Activated CD8-positive, alpha-beta T cell treated with anti-CD3 and anti-CD28 coated beads for 36 hours (primary cell): ENCODE measurements at places on chromosomes 4 and X. TPM values are rescaled to one million over a fixed set of nuclear protein-coding genes. Genes with fewer than 3 reads are reported as not detected.

Gene TAPT1
- 35.5 TPM for total RNA-seq

Gene PTPN13
- 0.27 TPM for total RNA-seq

GRCh38 chr4:147739239-147739823 is 7.4 kb downstream of the ARHGAP10 start:
- no peaks in the 10 kb centered on the region for H3K36me3 ChIP-seq
- H3K27ac ChIP-seq: no peak overlapping the region
- no peak for DNase-seq
- no peaks in the 10 kb centered on the region for H3K27me3 ChIP-seq

Gene CHRDL1
- total RNA-seq: not detected

DNA sequence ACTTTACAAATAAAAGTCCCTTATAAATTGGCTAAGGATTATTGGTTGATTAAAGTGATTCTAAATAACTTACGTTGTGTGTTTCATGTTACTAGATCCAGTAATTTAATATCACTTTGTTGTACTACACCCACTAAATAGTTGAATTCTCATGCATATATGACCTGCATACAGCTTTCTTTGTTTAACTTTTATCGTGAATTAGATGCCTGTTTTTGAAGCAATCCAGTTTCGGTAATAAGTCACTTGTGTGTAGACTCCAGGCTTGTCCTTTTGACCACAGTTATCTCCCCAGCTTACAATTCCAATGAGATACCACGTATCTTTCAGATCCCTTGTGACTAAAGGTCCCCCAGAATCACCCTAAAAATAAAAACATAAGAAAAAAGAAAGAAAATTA is 27.3 kb upstream of the TMPRSS11D start:
- H3K27ac ChIP-seq: no peak overlapping the region
- DNase-seq: no peak
- H3K4me3 ChIP-seq: no peak overlapping the region
- no peaks in the 10 kb centered on the region for H3K4me1 ChIP-seq
- H3K27me3 ChIP-seq: peaks cover 3% of the 10 kb centered on the region
- no peaks in the 10 kb centered on the region for H3K36me3 ChIP-seq

GRCh38 chrX:10505726-10506125 is 114.7 kb downstream of the MID1 start:
- no peaks in the 10 kb centered on the region for H3K27me3 ChIP-seq
- H3K27ac ChIP-seq: no peak overlapping the region
- H3K36me3 ChIP-seq: no peaks in the 10 kb centered on the region
- H3K4me1 ChIP-seq: no peaks in the 10 kb centered on the region
- no peak for DNase-seq
- no peak overlapping the region for H3K4me3 ChIP-seq

- no peak overlapping the region for H3K4me3 ChIP-seq
- H3K36me3 ChIP-seq: no peaks in the 10 kb centered on the region
- H3K4me1 ChIP-seq: no peaks in the 10 kb centered on the region
Observed at GRCh38 chr4:945274-946102, 13.2 kb downstream of the TMEM175 start.

GRCh38 chr4:41069838-41070237 is 144.5 kb downstream of the APBB2 start:
- no peak overlapping the region for H3K27ac ChIP-seq
- no peaks in the 10 kb centered on the region for H3K4me1 ChIP-seq
- no peak overlapping the region for H3K4me3 ChIP-seq
- peaks cover under 1% of the 10 kb centered on the region for H3K27me3 ChIP-seq
- H3K36me3 ChIP-seq: no peaks in the 10 kb centered on the region

Gene FGD1
- 0.07 TPM for total RNA-seq

DNA sequence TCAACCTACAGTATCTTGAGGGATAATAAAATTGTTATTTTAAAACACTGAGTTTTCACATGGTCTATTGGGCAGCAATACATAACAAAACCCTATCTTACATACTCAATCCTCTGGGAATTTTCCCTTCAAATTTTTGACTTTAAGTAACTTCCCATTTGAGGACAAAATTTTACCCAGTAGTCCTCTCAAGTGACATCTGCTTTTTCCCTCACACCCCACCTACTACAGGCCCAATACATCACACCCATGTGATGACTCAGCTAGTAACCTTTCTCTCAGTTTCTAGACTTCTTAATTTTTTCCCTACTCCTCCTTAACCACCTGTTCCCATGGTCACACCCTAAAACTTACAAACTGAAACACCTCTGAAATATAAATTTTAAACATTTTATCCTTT is 12.2 kb upstream of the RAP1GDS1 start:
- no peak for DNase-seq
- H3K4me1 ChIP-seq: peaks cover 16% of the 10 kb centered on the region

Gene VEGFD
- total RNA-seq: not detected

Gene NOX1
- total RNA-seq: not detected

DNA sequence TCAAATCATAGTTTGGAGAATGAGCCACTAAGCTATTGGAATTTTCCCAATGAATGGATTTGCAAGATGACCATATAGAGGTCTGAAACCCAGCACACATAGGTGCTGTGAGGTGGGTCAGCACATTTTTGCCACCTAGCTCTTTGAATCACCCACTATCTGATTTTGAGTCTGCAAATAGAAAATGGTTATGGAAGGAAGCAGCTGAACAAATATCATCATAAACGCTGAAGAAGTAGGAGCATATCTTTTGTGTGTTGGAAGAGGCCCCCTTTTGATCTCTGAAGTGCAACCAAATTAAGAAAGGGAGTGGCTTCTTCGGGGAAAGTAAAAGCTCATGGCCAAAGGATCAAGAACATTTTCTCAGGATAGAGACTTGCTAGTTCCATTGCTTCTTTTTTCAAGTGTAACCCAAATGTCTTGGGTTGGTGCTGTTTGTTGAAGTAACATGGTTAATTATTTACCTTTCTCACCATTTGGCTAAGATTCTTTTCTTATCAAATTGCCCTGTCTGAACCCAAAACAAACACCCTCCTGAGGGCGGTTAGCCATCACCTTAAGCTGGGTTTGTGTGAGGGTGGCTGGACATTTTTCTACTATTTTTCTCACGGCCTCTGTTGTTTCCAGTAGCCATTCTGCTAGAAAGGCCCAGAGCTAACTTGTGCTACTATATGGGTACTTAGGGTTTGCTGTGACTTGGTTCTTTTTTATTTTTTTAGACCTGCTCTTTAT is 18.4 kb upstream of the SORBS2 start:
- no peaks in the 10 kb centered on the region for H3K4me1 ChIP-seq
- H3K27me3 ChIP-seq: peaks cover 4% of the 10 kb centered on the region
- H3K4me3 ChIP-seq: no peak overlapping the region
- no peak overlapping the region for H3K27ac ChIP-seq

DNA sequence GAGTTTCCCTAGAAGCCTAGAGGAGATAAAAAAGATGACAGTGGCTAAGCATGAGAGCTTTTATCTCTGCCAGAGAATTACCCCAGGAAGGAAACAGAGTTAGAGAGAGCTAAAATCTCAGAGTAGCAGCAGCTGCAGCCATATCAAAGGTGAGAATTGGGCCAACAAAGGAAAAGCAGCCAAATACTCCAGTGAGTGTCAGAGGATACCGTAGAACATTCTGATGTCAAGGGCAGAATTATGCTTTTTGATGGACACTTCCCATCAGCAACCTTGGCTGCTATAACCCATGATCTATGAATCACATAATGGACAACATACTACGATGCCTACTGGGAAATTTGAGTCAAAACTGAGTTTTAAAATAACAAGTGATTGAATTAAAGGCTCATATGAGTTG is 405.8 kb upstream of the CPEB2 start:
- H3K27ac ChIP-seq: no peak overlapping the region
- no peaks in the 10 kb centered on the region for H3K4me1 ChIP-seq
- H3K36me3 ChIP-seq: no peaks in the 10 kb centered on the region
- H3K27me3 ChIP-seq: no peaks in the 10 kb centered on the region
- no peak overlapping the region for H3K4me3 ChIP-seq
- DNase-seq: no peak

- H3K4me1 ChIP-seq: no peaks in the 10 kb centered on the region
- no peak overlapping the region for H3K27ac ChIP-seq
Observed at GRCh38 chrX:7704205-7704604, 138.8 kb upstream of the VCX start.

Gene SLITRK2
- total RNA-seq: not detected

GRCh38 chr4:77453911-77454310 is 151.7 kb upstream of the CXCL13 start:
- no peak for DNase-seq
- H3K4me1 ChIP-seq: no peaks in the 10 kb centered on the region
- H3K27me3 ChIP-seq: peaks cover 3% of the 10 kb centered on the region
- no peak overlapping the region for H3K27ac ChIP-seq
- H3K36me3 ChIP-seq: no peaks in the 10 kb centered on the region
- H3K4me3 ChIP-seq: no peak overlapping the region

DNA sequence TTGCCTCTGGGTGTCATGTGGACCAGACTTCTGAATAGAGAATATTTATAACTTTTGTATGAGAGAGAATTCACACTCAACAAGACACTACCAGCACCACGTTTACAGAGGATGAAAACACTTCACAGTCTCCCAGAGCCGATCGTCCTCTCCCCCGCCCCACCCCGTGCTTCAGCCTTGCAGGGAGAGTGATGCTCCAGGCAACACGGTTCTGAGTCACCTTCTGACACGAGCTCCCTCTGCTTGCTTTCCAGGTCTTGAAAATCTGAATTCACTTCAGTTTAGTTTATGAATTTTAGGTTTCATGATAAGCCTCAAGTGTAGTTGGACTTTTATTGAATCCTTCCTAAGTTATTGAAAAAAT is 59.8 kb downstream of the CPLX1 start:
- H3K36me3 ChIP-seq: peaks cover 63% of the 10 kb centered on the region
- H3K27me3 ChIP-seq: no peaks in the 10 kb centered on the region
- no peak overlapping the region for H3K4me3 ChIP-seq
- H3K4me1 ChIP-seq: peaks cover 17% of the 10 kb centered on the region
- no peak for DNase-seq

GRCh38 chr4:1045595-1046201 is 34.3 kb downstream of the FGFRL1 start:
- H3K4me1 ChIP-seq: peaks cover 5% of the 10 kb centered on the region
- H3K27ac ChIP-seq: no peak overlapping the region
- no peaks in the 10 kb centered on the region for H3K36me3 ChIP-seq
- H3K4me3 ChIP-seq: no peak overlapping the region
- H3K27me3 ChIP-seq: peaks cover 32% of the 10 kb centered on the region
- no peak for DNase-seq

DNA sequence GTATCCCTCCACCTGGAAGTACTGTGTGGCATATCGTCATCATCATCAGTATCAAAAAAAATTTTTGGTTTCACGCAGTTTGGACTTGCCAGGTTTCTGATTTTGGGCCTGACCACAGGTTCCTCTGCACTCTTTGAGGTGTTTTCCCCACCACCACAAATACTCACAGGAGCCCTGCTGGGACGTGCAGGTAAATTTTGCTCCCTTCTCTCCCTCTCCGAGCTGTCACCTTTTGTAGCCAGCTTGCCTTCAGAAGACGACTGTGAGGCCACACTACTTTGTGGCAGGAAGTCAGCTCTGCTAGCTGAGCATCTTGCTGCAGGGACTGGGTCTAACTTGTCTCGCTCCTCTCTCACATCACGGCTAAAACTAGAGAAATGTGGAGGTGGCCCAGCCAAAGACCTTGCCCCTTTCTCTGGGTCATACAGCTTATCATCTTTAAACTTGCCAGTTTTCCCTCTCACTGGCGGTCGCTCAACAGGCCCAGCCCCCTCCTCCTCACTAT is 2.8 kb downstream of the PJA1 start:
- H3K36me3 ChIP-seq: peaks cover 20% of the 10 kb centered on the region
- no peak overlapping the region for H3K4me3 ChIP-seq
- H3K4me1 ChIP-seq: peaks cover 37% of the 10 kb centered on the region
- DNase-seq: peak; percentile 6
- H3K27ac ChIP-seq: peak overlapping the region; percentile 67
- no peaks in the 10 kb centered on the region for H3K27me3 ChIP-seq

- H3K4me3 ChIP-seq: peak overlapping the region; percentile 91
- no peak overlapping the region for H3K27ac ChIP-seq
- H3K27me3 ChIP-seq: no peaks in the 10 kb centered on the region
- no peak for DNase-seq
- peaks cover 62% of the 10 kb centered on the region for H3K4me1 ChIP-seq
- H3K36me3 ChIP-seq: peaks cover 8% of the 10 kb centered on the region
Observed at GRCh38 chr4:139455126-139455538, 1.2 kb downstream of the RAB33B start.

Gene MAGEA6
- total RNA-seq: not detected
